ENCODE measurements at places on chromosomes 7 and 10.
A peak's percentile ranks its signal among the peaks of the same experiment; 100 is the strongest.

- DNase-seq = no peak
Observed at GRCh38 chr7:42236266-42236975, 588 bp downstream of the GLI3 start.

DNA sequence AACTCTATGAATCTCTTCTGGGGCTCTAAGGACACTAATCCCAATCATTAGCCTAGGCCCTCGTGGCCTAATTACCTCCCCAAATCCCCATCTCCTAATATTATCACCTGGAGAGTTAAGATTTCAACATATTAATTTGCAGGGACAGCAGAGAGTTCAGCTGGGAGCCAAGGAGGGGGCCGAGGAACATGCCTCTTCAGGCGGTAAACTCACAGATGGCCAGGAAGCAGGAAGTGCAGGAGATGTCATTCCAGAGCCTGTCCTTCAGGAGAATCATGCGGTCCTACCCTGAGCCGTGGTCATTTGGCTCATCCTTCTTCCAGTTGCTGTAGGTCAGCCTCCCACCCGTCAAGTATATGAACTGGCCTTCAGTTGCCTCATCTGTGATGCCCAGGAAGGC lies 21.9 kb upstream of the SFTPA2 start:
- no peak for DNase-seq

DNA sequence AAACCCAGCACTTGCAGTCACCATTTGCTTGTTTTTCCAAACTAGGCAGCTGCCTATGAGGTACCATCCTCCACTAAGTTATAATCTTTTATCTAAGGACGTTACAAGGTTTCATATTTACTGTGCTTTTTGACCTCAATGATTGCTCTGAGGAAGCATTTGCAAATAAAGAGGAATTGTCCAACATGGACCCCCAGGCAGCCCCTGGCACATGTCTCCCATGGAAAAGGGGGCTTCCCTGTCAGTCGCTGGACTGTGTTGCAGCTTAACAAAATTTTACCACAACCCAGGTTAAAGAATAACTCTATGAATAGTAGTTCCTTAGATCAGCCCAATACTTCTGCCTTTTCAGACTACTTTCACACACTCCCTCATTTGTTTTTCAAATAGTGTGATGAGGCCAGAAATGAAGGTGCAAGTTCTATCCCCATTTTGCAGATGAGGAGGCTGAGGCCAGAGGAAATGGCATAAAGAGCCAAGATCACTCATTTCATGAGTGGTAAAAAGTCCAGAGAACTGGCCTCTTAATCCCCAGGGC lies 52.8 kb upstream of the ZPBP start:
- DNase-seq = no peak

DNA sequence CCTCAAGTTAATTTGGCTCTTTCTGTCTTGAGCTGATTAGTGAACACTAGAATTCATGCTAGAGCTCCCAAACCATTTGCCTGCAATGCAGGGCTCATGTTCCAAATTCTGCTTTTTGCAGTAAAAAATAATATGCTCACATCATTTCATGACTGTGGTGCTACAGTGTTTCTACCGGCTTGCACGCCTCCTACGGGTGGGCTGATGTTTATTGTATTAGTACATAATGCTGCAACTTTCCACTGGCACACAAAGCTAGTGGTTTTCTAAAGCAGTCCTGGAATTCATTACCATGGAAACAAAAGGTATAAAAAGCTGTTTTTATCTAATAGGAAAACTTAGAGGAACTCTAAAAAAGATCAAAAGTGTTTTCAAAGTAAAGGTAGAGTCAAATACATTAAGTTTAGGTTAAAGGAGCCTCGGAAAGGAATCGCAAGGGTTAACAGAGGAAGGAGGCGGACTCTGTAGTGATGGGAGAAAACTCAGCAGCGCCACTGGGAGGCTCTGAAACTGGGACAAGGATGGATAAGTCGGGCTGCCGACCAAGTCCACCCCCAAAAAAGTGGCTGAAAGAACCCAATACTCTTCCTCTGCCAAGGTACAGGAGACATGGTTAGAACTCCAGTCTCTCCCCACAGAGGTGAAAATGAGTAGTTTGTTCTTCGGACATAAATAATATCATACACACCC lies 25.9 kb downstream of the GRM8 start:
- no peak for DNase-seq

DNA sequence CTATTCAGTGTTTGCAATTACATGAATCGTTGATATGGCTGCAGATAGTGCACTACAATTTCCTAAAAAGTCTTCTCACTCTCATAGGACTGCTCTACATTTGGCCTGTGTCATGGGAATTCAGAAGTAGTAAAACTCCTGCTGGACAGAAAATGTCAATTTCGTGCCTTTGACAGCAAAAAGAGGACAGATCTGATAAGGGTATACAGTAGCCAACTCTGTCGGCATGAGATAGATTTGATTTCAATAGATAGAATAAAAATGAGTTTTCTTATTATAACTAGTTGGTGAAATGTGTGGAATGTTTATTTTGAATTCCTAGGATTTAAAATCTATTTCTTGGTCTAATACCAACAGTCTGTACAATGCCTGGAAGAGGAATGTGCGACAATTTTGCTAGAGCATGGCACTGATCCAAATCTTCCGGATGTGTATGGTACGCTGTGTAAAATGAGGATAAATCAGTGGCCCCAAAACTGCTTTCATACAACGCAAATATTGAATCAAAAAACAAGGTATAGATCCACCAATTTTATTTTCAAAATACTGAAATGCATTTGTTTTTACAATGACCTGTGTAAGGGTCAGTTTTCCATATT lies 133.5 kb upstream of the CDK13 start:
- DNase-seq = no peak

GRCh38 chr10:5975641-5976473 lies 1.5 kb downstream of the IL15RA start:
- DNase-seq = no peak

- no peak for DNase-seq
Observed at GRCh38 chr7:94368371-94368791, 26.3 kb upstream of the COL1A2 start.

GRCh38 chr10:11593612-11594011 lies 17.8 kb downstream of the USP6NL start:
- DNase-seq = no peak

GRCh38 chr10:28761084-28761846 lies 83.9 kb downstream of the BAMBI start:
- no peak for DNase-seq

DNA sequence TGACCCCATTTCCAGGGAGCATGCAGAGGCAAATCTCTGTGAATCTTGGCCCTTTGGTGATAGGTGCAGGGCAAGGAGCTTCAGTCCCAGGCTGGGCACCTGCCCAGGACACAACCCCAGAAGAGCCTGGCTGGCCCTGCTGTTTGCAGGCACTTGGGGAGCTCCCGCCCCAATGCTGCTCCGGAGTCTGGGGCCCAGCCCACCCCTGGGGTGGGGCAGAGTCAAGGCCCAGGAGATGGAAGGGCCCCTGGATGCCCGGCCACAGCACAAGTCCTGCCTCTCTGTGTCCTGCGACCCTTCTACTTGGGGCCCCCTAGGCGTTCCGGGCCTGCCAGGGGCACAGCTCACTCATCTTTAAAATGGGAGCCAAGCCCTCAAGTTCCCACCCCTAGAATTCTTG lies 24.7 kb downstream of the PDGFA start:
- DNase-seq = no peak

- no peak for DNase-seq
Observed at GRCh38 chr10:101046332-101047238, 15.2 kb upstream of the KAZALD1 start.

DNA sequence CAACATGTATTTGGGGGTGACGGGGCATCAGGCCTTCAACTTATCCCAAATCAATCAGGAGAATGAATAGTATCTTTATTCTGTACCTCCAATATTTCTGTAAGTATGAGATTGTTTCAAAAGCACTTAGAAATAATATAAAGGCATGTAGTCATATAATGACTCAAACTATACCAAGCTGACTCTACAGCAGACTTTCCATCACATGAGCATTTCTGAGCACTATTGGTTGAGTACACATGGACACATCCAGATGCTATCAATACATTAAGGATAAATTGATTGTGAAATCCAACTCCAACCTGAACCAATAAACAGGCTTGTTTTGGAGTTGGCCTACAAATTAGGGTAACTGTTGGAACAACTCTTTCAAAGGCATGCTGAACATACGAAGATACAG lies 229.4 kb downstream of the SFMBT2 start:
- DNase-seq = no peak

DNA sequence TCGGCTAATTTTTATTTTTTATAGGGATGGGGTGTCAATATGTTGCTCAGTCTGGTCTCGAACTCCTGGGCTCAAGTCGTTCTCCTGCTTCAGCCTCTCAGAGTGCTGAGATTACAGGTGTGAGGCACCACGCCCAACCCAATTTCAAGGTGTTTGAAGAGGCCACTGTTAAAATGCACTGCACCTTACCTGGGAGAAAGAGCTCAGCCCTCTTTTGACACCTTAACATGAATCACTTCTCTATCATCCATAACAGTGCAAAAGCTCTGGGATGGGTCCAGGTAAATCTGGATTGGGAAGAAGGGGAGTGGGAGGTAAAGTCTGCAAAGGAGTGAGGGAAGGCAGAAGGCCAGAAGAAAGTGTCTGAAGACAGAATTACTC lies 557 bp upstream of the ZNF282 start:
- DNase-seq = no peak

- DNase-seq = no peak
Observed at GRCh38 chr7:81515009-81515408, 254.8 kb downstream of the HGF start.

GRCh38 chr7:130986261-130986690 lies 252.3 kb upstream of the KLF14 start:
- no peak for DNase-seq

GRCh38 chr7:128833946-128834325 lies 3.7 kb downstream of the FLNC start:
- DNase-seq = no peak

DNA sequence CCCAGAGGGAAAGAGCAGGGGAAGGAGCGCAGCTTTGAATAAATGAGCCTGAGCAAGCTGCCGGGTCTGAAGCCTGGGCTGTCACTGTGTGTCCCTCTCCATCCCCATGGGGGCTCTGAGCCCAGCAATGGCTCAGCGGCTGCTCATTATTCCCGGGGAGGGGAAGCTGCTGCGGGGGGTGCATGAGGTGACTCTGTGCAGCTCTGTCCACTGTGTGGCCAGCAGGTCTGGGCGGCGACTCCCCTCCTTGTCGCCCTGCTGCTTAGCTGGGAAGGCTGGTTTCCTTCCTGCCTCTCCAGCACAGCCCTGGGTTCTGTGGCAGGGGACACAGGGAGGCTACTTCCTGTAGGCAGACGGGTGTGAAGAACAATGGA lies 234.2 kb downstream of the PRPF18 start:
- DNase-seq = no peak

DNA sequence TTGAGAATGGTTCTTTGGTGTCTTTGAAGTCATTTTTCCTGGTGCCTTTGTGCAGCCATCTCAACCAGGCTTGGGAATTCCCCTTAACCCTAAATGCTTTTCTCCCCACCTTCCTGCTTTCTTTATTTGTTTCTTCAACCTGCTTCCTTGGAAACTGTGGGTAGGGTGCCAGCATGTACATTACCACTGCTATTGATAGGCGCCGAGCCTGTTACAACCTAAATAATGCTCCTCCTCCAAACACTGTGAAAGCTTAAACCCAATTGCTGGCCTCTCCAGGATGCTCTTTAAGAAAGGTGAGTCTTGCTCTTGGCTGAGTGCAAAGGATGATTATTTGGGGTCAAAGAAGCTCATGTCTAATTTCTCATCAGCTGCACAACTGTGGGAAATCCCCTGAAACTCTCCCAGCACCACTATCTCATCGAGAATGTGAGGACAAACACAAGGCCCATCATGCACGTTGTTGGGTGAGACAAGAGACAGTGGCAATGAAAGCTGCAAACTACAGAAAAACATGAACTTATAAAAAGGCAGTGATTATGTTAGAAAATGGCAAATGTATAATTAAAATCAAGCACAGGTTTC lies 285.5 kb upstream of the IGFBP3 start:
- DNase-seq = no peak

GRCh38 chr7:6563936-6564770 lies 12.9 kb upstream of the GRID2IP start:
- DNase-seq = peak; percentile 35

- DNase-seq = no peak
Observed at GRCh38 chr10:78860260-78860914, 208.4 kb upstream of the ZMIZ1 start.

DNA sequence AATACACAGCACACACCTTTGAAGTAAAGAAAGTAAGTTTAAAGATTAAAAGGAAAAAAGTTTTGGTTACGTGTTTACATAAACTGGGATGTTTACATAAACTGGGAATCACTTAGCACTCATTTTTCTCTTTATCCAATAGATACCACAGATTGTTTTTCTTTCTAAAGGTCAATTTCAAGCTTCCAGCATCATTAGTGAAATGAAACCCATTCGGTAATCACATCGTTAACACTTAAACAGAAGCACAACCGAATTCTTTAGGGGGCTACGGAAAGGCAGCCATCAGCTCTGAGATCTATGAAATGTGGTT lies 1.1 kb downstream of the ODAD2 start:
- DNase-seq = no peak

GRCh38 chr10:113226831-113227445 lies 276.9 kb downstream of the TCF7L2 start:
- no peak for DNase-seq

DNA sequence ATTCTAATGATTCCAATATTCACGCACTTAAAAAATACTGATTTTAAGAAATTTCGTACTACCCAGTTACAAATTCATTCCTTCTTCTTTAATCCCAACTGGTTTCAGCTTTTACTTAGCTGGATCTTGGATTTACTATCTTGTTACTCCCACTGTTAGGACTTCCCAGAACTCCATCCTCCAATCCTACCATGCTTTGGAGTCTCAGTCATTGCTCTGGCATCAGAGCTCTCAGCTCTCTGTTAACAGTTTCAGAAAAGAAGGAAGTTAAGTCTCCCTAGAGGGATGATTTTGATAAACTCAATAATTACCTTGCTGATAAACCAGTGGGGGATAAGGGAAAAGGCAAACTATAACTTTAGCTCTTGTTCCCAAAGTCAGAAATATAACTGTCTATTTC lies 9.5 kb downstream of the PPA1 start:
- DNase-seq = no peak
